ENCODE measurements at places on chromosomes 7 and 10.

- DNase-seq, result no peak
These were observed 9.6 kb downstream of the LIPN start for GRCh38 chr10:88769384-88769783.

GRCh38 chr10:10327934-10328333 lies 689.7 kb upstream of the CELF2 start:
- no peak for DNase-seq

DNA sequence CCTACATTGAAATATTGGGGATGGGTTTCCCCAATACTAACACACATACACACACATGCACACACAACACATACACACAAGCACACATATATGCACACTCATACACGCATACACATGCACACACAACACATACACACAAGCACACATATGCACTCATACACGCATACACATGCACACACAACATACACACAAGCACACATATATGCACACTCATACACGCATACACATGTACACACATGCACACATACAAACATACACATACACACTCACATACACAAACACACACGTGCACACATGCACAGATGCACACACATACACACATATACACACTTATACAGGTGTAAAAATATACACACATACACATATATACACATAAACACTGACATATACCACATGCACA lies 127.4 kb upstream of the C7orf33 start:
- no peak for DNase-seq

DNA sequence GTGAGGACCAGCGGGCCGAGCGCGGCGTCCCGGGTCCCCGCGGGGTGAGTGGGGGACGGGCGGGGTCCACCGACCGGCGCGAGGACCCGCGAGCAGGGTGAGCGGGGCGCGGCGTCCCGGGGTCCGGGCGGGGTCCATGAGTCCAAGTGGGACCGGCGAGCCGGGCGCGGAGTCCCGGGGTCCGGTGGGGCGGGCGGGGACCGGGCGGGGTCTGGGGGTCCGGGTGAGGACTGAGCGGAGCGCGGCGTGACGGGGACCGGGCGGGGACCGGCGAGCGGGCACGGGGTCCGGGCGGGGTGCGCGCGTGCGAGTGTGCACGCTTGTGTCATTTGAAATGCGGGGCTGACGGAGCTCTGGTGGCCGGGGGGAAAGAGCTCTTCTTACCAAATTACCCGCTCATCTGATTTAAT lies 765 bp downstream of the CELF2 start:
- DNase-seq, result no peak

DNA sequence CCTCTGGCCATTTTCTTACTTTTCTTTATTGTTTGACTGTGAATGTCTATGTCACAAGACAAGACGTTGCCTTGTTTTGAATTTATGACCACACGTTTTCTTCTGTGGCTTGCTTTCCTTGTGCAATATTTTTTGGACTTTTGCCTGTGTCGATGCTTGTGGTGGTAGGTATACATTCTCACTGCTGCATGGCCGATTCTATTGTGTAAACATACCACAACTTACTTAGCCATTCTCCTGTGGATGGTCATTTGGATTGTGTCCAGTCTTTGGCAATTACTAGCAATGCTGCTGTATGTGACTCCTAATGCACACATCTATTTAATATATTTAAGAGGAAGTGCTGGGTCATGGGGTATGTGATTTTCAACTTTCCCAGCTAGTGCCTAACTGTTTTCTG lies 18.0 kb upstream of the DLG5 start:
- DNase-seq, result no peak

- DNase-seq, result peak; percentile 18
These were observed 1090.1 kb downstream of the KCNMA1 start for GRCh38 chr10:76547352-76547972.

GRCh38 chr7:50803359-50804337 lies 21.0 kb upstream of the GRB10 start:
- no peak for DNase-seq

DNA sequence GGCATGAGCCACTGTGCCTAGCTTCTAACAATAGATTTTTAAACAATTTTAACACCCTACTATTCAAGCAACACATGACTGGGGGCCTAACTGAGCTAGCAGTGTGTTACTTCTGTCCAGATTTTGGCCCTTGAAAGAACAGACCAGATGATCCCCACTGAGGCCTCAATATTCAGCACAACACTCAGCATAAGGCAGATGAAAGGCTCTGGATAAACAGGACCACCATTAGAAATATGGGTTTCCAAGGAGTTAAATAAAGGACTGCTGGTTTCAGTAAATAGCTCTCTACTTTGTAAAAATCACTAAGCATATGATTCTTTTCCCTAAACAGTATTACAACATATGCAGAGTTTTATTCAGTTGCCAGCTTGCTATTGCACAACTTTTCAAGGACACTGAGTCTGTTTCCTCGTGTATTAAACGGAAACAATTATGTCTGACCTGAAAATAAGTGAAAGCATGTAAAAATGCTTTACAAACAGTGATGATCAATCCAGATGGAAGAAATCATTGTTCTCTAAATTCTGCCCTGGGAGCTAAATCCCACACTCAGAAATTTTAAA lies 23.8 kb upstream of the FZD1 start:
- no peak for DNase-seq

DNA sequence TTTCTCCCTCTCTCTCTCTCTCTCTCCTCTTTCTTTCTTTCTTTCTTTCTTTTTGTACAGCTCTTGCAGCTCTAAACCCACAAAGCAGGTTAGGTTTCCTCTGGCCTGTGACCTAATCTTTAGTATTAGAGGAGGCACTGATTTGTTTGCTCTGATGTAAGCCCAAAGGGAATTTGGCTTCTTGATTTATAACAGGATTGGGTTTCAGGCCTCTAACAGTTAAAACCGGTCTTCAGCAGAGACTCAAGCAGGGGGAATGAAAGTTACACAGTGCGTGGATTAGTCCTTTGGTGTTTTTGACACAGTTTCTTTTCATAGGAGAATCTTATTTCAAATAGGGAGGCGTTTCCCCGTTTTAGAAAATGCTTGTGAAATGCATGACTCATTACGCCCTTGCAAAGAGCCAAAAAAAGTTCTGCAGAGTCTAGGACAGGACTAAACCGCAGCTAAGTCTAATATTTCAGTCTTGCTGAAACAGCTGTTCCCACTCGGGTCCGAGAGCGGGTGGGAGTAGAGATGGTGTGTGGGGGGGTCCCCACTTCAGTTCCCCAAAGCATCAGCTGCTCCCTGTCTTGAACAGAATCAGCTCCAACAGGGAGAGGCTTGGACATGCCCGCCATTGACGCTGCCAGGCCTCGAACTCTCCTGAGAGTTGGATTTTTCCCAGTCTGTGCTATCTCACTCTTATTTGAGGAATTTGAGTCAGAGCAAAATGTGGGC lies 296.5 kb upstream of the PITRM1 start:
- DNase-seq, result no peak

GRCh38 chr7:101535351-101535751 lies 93.7 kb downstream of the MYL10 start:
- DNase-seq, result no peak

DNA sequence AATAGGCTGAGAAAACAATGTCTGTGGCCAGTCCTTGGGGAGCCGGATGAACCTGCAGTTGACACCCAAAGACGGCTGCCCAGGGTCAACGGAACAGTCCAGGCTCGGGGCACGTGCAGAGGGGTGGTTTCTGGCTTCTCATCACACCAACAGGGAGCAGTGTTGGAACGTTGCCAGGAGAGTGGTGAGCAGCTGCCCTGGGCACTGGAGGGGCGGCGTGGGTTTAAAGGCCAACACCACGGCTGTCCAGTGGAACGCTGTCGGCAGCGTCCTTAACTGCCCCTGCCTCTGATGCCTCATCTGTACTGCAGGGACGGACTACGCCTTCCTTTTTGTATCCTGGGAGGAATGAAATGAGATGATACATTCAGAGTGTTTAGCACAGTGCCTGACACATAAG lies 19.8 kb downstream of the JCAD start:
- DNase-seq, result no peak

- no peak for DNase-seq
These were observed 103.6 kb downstream of the CACNA2D1 start for GRCh38 chr7:82339958-82340357.

GRCh38 chr10:5812283-5813090 lies 747 bp downstream of the GDI2 start:
- DNase-seq, result no peak

- no peak for DNase-seq
These were observed 248.5 kb downstream of the BUB3 start for GRCh38 chr10:123402656-123403055.

GRCh38 chr10:17736223-17736622 lies 15.8 kb upstream of the TMEM236 start:
- DNase-seq, result no peak

All from stimulated activated CD8-positive, alpha-beta memory T cell treated with anti-CD3 and anti-CD28 coated beads, Interleukin-7, amount 100 ng/mL, for 48 hours (primary cell).